ENCODE measurements at places on chromosomes 2 and 18.

DNA sequence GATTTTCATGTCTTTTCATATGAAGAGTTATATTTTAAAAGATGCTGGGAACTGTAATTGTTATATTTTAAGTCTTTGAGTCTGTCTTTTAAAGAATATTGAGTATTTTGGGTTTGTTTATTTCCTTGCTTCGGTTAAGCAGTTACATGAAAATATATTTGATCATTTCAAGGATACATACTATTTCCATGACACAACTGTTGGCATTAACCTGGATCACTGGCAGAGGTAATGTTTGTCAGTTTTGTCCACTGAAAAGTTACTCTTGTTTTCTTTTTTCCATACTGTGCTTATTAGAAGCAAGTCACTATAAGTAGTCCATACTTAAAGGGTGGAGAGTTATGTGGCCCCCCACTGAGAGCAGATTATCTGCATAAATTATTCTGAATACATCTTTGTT, 1142.0 kb upstream of the TMEFF2 start:
- no peak for DNase-seq

GRCh38 chr2:198901894-198902293, 555.8 kb downstream of the SATB2 start:
- no peak for DNase-seq

DNA sequence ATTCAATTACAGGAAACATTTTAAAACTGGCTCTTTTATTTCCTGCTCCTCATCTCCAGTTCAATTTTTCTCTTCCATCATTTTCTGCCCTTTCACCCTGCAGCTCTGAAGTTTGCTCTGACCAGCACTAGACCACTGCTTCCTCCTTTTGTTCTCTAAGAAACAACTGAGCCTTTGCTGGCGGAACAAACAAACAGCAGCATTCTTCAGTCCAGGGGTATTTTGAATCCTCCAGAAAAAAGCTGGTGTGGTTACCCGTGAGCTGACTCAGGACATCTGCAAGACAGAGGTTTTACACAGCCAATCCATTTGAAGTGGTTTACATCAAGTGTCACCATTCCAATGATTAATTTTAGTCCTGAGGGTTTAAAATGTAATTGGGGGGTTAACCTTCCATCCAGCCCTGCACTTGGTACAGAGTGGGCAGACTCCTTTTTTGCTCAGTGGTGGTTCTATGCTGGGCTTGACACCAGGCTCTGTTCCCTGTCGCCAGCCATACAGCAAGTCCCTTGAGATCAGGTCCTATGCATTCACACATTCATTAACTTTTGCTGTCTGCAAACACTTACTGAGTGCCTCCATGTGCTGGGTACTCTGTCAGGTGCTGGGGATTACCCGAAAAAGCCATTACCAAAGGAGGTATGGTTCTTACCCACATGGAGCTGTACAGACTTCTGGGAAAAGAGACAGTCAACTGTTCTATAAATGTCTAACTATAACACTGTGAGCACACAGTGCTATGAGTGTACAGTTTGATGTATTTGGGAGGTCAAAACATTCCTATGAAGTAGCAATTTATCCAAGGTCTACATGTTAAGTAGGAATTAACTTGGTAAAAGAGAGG, 909.4 kb upstream of the GYPC start:
- DNase-seq: no peak

- no peak for DNase-seq
These were observed 23.6 kb downstream of the ANKRD44 start for GRCh38 chr2:197286805-197287595.

- DNase-seq: peak; percentile 69
These were observed at the start of gene PLEKHB2 for GRCh38 chr2:131105156-131105949. TSS of gene PLEKHB2 (plus strand) at chr2:131105336. CDS start at chr2:131120942, 15,606 bp downstream.

DNA sequence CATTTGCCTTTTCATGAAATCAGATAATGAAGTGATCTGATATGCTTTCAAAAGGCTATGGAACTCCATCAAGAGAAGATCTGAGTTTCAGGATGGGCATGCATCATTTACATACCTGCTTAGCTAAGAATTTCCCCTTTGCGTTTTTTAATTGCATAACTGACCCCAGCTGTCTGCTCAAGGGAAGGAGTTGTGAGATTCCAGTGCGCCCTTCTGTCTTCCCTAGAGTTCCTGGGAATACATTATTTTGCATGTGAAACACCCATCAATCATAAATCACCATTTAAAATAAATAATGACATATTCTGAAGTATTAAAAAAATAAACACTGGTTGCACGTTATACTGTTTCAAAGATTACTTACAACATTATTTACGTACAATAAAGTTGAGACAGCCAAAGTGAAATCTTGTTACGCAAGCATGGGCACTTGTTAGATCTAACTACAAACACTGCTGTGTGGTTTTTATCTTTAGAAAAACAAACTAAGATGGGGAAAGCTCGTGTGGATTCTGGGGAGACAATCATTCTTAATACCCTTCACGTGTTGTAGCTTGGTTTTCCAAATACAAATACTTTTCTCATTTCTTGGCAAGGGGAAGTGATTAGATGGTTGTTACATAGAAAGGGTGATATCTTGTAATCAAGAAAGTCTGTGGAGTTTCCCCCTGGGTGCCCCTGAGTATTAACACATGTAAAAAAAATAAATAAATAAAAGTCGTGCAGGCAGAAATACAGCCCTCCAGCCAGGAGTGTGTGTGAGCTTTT, 125.7 kb upstream of the LMAN1 start:
- DNase-seq: no peak

DNA sequence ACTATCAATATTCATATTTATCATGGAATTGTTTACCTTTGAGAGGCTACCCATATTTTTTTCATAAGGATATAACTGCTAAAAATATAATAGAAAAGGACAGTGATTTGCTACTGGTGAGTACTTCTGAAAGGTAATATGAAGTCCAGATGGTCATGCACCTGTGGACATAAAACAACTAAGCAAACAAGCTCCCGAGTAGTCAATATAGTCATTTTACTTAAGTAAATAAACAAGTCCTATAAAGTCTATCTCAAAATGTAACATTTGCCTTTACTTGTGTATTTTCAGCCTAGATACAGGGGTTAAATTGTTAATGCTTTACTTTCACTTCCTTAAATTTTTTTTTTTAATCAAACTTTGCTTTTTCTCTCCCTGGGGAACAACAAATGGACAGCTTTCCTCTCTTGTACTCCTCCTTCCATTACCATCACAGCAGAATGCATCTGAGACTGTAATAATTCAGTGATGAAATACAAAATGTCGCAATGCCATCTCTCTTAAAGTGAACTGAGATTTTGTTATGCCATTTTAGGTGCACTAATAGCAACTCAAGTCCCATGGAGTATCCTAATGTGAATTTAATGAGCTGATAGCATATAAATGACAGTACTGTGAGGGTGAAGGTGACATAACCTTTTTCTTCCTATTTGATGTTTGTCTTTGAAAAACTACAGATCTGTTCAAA, 1325.4 kb upstream of the ZEB2 start:
- peak; percentile 75 for DNase-seq
